Stimulated activated CD8-positive, alpha-beta memory T cell treated with anti-CD3 and anti-CD28 coated beads, Interleukin-7, amount 100 ng/mL, for 1 hour (primary cell): ENCODE measurements at places on chromosomes 13 and 19.

- no peak for DNase-seq
Measured at GRCh38 chr13:67128136-67128535, 102.0 kb downstream of the PCDH9 start.

GRCh38 chr13:100560498-100561157 is 28.0 kb downstream of the GGACT start:
- DNase-seq = no peak

DNA sequence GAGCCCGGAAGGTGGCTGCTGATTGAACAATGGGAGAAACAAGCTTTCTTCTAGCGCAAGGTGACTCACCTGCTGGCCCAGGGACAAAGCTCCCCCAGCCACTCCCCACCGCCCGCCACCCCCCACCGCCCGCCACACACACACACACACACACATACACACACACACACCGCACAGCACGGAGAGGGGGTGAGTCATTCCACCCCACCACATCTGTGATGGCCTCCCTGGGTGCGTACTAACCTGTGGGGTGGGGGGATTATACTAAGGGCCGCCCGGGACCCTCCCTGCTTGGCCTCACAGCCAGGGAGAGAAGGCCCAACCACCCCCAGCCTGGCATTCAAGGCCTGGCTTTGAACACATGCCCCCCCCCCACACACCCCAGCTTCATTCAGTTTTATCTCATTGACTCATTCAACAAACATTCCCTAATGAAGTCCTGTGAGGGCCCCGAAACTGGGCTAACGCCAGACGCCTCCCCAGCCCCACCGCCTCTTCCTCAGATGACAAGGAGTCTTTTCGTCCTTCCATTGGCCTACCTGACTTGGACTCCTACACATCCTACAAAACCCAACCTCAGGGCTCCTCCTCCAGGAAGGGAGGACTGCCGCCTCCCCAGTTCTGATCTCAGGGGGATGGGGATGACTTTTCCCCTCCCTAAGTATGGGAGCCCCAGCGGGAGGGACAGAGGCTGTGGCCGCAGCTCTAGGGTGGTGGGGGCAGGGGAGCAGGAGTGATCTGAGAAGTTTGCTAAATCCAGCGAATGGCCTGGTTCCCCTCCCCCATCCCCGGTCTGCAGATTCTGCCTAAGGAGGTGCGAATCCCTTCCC is 5.8 kb upstream of the ONECUT3 start:
- no peak for DNase-seq

DNA sequence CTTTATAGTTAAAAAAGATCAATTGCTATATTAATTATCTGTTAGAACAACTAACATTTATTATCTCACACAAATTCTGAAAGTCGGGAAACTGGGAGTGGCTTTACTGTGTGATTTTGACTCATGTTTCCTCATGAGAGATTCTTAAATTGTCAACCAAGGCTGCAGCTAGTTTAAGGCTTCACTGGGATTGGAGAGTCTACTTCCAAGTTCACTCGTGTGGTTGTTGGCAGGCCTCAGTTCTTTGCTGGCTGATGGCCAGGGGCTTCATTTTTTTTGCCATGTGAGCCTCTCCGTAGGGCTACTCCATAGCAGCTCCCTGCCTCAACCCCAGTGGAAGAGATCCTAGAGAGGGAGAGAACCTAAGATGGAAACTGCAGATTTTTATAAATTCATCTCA is 24.5 kb upstream of the LPAR6 start:
- DNase-seq = no peak

DNA sequence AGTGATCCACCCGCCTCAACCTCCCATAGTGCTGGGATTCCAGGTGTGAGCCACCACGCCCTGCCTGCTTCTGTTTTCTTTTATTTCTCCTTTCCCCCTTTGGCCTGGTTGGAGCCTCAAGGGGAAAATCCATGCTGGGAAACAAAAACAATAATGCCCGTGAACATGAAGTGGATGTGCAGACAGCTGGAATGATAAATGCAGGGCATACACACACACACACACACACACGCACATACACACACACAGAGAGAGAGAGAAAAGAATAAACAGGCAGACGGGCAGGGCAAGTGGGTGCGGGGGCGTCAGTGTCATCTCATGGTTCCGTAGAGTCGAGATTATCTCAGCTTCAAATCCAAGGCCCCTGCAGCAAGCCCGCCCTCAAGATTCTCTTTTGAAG is 4.4 kb upstream of the PLEKHF1 start:
- DNase-seq = no peak

- no peak for DNase-seq
Measured at GRCh38 chr13:66137384-66137783, 1092.8 kb downstream of the PCDH9 start.

DNA sequence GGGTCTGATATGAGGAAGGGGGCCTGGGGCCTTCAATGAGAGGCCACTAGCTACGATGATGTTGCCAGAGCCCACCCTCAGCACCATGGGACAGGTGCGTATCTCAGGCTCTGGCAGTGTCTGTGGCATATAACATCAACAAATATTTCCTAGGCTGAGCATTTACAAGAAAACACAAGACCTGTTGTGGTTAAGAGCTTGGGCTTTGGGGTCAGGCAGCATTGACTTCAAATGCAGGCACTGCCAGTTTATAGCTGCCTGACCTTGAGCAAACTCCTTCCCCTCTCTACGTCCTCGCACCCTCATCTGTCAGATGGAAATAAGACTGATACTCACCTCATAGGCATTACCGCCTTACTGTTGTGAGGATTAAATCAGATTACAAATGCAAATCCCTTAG is 156.0 kb downstream of the KATNAL1 start:
- no peak for DNase-seq

GRCh38 chr13:28564030-28564429 is 69.1 kb upstream of the FLT1 start:
- no peak for DNase-seq

DNA sequence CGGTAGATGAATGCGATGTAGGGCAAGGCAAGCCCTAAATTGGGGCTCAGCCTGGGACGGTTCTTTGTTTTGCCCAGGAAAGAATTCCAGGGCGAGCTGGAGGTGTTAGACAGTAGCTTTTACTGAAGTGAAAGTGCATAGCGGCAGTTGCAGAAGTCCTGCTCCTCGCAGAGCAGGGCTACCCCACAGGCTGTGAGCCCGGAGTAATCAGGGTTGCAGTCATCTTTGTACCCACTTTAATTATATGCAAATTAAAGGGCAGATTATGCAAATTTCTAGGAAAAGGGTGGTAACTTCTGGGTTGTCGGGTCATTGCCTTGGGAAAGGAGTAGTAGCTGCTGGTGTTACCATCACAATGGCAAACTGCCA is 30.5 kb downstream of the VAV1 start:
- no peak for DNase-seq

DNA sequence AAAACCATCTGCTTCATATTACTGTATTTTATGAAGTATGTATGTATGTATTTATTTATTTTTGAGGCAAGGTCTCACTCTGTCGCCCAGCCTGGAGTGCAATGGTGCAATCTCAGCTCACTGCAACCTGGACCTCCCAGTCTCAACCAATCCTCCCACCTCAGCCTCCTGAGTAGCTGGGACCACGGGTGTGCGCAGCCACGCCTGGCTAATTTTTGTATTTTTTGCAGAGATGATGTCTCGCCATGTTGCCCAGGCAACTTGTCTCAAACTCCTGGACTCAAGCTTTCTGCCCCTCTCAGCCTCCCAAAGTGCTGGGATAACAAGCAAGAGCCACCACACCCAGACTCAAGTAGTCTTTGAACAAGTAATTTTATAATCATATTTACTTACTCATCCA is 5.5 kb downstream of the KATNAL1 start:
- DNase-seq = no peak

GRCh38 chr19:7230826-7231225 is 63.4 kb downstream of the INSR start:
- no peak for DNase-seq

DNA sequence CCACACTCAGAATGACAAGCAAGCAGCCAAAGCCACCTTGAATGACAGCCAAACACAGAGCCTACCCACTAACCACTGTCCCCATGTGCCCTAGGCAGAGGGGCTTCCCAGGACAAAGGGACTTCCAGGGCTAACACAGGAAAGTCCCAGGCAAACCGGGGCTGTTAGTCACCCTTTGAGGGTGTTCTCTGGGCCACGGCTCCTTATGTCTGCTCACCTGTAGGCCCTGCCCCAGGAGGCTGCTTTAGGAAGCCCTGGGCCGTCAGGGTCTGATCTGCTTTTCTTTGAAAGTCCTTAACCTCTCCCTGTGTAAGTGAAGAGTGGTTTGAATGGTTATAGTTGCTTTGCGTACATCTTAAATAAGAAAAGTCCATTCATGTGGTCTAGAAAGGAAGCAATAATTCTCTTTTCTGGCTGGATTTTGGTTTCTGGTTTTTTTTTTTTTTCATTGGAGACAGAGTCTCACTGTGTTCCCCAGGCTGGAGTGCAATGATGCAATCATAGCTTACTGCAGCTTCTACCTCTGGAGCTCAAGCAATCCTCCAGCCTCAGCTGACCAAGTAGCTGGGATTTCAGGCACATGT is 161.4 kb downstream of the EFNB2 start:
- DNase-seq = no peak

DNA sequence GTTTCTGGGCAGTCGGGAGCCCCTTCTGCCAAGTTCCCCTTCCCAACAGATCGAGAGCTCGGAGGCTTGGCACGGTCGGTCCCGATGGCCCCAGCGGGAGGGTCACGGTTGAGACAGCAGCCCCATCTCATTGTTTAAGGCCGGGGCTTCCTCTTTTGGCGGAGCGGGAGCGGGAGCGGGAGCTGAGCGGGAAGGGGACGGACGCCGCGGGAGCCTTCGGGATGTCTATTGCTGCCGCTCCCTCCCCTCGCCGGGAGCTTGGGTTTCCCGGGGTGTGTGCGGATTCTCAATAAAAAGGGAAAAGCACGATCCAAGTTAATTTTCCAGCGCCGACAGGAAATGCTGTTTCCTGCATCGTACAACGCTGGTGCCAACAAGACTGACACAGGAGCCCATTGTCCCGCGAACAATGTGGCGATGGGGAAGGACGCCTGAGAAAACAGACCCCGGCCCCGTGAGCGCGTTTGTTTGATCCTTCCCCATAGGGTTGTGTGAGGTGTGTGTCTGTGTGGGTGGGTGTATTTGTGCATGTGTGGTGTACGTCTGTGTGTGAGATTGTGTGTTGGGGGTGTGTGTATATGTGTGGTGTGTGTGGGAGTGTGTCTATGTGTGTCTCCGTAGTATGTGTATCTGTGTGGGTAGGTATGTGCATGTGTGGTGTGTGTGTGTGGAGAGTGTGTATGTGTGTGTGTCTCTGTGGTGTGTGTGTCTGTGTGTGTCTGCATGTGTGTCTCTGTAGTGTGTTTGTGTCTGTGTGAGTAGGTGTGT is 36.3 kb upstream of the FLT1 start:
- no peak for DNase-seq

- DNase-seq = no peak
Measured at GRCh38 chr13:76976490-76976889, 15.4 kb upstream of the CLN5 start.

- no peak for DNase-seq
Measured at GRCh38 chr13:73242515-73243015, 183.8 kb downstream of the KLF5 start.

DNA sequence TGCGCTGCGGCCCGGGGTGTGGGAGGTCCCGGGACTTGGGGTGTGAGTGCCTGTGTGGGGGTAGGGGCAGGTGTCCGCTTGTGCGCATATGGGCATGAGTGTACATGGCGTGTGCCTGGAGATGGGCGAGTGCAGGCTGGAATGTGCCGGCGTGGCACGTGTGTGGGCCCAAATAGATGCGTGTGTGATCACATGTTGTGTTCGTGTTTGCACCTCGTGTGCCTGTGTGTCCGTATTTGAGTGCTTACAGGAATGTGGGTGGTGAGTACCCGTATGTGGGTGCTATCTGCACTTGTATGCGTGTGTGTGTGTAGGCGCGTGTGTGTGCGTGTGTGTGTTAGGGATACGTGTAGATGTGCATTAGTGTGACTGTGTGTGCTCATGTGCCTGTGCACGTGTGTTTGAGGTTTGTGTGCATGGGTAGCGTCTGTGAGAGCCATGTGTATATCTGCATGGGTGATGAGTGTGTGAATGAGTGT is 3.4 kb downstream of the ZNF536 start:
- DNase-seq = no peak

DNA sequence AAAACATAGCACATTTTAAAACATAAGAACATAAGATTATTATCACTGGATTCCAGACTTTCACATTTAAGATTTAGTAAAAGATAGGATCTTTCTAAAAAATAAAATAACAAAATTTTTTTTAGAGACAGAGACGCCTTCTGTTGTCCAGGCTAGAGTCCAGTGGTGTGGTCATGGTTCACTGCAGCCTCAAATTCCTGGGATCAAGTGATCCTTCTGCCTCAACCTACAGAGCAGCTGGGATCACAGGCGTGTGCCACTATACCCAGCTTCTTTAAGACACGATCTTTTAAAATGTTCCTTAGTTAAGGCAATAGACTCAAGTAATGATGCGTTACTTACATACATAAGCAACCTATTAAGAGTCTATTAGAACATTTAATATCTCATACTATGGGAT is 32.7 kb downstream of the ALG5 start:
- DNase-seq = no peak

GRCh38 chr19:5250127-5250659 is 90.4 kb downstream of the PTPRS start:
- no peak for DNase-seq

DNA sequence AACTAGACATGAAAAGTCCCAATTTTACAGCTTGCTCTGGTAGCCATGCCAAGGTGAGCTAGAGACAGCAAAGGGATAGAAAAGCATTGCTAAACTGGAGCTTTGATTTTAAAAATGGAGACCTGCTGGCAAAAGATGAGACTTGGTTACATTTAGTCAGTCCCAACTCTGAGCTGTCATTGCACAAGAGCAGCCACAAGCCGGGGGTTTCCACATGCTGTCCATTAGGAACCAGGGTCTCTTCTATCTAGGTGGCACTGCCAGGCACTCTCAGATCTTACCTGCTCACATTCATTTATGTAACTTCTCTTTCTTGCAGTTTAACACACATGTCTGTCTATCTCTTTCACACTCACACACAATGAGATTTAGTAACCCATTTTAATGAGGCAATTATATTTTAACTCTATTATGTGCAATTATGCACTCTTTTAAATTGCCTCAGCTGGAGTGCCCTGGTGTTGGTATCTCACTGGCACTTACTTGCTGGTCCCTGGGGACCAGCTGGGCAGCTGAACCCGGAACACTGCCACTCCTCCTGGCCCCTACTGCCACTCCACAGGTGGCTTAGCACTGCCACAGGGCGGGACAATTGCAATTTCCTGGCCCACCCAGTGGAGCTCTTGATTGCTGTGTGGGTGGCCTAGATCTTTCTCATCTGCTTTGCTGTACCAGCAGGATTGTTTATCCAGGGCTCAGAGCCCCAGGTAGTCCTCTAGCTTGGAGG is 112.5 kb downstream of the COG6 start:
- no peak for DNase-seq

GRCh38 chr13:113441661-113442060 is 11.6 kb downstream of the ADPRHL1 start:
- no peak for DNase-seq

- no peak for DNase-seq
Measured at GRCh38 chr13:58085819-58086218, 454.3 kb downstream of the PCDH17 start.
